Mucosa of descending colon (tissue), 3 donors: ENCODE measurements at places on chromosomes 2 and 18. TPM values are rescaled to one million over a fixed set of nuclear protein-coding genes. Genes with fewer than 3 reads are reported as not detected.

GRCh38 chr18:61939046-61939674, 46.4 kb upstream of the RNF152 start:
- DNase-seq: no peak

GRCh38 chr2:86313341-86313740, 24.1 kb downstream of the REEP1 start:
- no peak for DNase-seq

DNA sequence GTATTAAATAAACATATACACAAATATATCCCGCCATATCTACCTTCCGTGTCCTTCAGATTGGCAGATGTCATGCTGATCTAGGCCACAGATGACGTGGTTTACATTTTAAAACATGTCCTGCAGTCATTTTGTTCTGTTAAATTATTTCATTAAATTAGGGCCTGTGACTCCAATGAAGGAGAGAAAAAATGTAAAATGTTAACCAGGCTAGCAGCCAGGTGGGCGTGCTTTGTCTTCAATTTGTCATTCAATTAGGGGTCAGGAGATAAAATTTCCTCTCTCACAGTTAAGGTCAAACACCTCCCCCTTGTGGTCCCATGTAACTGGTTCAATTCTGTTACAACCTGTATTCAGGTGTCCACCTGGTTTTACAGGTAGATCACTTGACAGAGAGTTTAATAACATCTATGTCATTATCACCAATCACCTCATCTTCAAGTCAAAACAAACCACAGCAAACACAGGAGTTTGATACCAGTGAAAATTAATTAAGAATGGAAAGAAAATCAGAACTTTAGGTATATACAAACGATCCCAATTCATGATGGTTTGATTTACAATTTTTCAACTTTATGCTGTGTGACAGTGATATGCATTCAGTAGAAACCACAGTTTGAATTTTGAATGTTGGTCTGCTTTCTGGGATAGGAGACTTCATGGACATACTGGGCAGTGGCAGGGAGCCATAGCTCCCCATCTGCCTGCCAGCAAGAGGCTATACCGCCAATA, 339.4 kb downstream of the CMPK2 start:
- DNase-seq: peak; percentile 67

- peak; percentile 70 for DNase-seq
These were observed 26.0 kb upstream of the SP3 start for GRCh38 chr2:173990970-173991819.

The UGT1A8 gene
- total RNA-seq: 12.2 TPM

GRCh38 chr2:189427872-189428271, 13.4 kb upstream of the WDR75 start:
- no peak for DNase-seq

DNA sequence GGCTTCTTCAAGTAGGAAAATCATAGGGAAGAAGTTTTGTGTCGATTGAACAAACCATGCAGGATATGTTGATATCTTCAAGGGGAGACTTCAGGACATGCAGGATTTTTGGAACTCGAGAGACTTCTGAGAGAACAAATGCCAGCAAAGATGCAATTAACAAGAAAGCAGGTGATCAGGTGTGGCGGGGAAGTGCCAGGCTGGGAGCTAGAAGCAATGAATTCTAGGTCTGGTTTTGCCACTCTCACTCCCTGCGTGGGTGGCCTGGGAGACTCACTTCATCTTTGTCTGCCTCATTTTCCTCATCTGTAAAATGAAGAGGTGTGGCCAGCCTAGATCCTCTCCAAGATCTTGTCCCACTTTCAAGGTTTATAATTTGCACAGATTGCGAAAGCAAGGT, 3.1 kb downstream of the SERPINB5 start:
- no peak for DNase-seq

The HOXD13 gene
- total RNA-seq: 1.1 TPM

DNA sequence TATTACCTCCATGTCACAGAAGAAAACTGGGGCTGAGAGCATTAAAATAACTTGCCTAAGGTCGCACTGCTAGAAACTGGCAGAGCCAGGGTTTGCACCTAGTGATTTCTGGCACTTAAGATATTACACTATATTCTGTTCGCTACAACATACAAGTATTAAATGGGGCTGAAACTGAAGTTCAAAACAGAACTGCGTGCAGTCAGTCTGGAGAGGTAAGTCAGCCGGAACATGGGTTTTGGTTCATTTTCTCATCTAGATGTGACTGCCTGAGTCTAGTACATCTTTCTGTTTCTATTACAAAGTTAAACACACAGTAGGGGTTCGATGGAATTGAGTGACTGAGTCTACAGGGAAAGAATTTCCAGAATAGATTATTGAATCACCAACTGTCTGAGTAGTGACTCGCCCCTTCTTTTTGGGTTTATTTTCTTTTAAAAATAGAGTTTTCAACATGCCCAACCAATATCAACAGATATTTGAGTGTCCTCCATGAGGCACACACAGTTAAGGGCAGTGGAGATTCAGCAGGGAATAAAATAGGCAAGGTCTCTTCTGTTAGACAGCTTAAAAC, 150.8 kb downstream of the RNF152 start:
- DNase-seq: no peak

- DNase-seq: no peak
These were observed 76.6 kb downstream of the EIPR1 start for GRCh38 chr2:3301001-3301400.

The KCNJ3 gene
- 0.38 TPM for total RNA-seq

DNA sequence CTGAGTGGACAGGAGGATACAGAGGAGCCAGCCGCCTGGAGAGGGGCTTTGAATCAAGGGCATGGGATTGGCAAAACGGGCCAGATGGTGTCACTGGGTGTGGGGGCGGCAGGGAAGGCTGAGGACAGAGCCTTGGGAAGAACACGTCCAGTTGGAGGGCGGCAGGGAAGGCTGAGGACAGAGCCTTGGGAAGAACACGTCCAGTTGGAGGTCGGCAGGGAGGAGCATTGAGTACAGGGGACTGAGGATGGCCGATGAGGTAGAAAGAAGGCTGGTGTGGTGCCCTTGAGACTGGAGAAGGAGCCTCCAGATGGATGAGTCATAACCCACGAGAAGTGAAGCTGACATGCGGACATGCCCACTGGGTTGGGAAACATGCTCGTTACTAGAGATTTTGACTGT, 4.5 kb downstream of the HES6 start:
- no peak for DNase-seq

- no peak for DNase-seq
These were observed 129.5 kb downstream of the RND3 start for GRCh38 chr2:150357770-150358467.

The CARF gene
- 12.3 TPM for total RNA-seq

DNA sequence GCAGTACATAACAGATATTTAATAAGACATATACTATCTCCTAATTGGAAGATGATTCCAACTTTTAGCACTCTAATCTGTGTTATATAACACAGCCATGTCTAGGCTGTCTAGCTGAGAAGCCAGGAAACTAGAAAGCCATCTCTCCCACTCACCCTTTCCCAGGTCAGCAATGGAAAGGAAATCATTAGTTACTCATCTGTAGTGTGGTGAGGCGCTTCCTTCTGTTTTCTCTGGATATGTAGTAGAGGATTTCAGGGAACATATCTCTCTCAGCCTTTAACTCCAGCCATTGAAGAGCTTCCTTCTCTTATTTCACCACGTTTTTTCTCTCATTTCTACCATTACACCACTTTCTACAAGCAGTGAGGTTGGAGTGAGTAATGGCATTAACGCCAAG, 19.4 kb downstream of the RBBP8 start:
- DNase-seq: no peak

DNA sequence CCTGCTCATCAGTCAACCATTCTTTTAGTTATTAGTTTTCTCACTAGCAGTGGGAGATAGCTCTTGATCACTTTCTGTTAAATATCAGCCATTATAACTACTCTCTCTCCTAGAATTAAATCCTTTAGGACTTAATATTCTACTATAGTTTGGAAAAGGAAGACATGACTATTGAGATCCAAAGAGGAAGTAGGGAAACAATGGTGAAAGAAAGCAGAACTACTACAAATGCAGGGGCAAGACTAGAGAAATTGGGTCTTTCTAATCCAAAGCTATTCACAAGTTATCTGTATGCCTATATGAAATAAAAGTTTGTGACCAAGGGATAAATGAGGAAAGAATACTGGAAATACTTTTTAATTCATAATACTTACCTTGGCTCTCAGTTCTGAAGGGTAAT, 65.1 kb downstream of the SRBD1 start:
- DNase-seq: no peak

DNA sequence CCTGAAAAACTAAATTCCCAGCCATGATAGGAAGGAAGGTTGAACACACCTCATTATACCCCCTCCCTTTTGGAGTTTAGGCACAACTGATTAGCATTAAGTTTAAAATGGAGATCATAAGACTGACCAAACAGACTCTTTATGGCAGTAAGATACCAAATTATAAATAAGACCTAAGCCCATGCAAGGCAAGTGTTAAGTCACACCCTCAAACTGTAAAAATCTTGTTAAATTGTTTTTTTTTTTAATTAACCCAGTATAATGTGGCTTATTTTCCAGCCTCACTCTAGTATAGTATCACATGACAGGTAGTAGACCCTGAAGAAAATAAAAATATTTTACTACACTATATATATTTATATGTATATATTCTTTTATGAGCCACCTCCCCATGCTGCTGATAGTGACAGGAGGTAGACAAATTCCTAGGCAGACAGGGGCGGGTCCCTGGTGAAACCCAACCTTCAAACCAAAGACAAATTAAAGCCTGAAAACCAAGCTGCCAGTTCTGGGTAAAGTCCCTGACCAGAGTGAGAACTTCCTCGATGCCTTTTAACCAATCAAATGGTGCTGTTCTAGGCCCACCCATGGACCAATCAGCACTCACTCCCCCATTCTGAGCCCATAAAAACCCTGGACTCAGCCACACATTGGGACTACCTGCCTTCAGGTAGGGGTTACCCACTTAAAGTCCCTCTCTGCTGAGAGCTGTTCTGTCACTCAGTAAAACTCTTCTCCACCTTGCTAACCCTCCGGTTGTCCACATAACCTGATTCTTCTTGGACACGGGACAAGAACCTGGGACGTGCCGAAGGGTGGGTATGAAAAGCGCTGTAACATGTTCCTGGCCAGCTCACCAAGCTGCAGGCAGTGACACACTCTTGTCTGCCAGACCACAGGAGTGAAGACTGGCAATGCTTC, 123.9 kb upstream of the B3GNT2 start:
- no peak for DNase-seq

DNA sequence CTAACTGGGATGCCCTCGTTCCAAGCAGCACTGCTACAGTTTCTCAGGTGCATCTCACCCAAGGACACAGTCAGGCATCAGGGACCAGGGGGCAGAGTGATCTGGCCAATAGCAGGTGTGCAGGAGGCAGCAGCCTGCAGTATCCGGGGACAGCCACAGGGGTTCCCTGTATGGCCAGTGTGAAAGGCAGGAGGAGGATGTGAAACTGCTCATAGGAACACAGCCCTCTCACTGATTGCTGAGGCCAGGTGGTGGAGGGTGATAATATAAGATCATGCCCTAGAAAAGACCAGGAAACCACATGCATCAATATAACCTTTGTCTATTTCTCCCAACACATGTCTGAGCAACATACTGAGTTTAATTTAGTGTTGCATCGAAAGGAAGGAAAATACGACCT, 112.7 kb upstream of the TACR1 start:
- no peak for DNase-seq

DNA sequence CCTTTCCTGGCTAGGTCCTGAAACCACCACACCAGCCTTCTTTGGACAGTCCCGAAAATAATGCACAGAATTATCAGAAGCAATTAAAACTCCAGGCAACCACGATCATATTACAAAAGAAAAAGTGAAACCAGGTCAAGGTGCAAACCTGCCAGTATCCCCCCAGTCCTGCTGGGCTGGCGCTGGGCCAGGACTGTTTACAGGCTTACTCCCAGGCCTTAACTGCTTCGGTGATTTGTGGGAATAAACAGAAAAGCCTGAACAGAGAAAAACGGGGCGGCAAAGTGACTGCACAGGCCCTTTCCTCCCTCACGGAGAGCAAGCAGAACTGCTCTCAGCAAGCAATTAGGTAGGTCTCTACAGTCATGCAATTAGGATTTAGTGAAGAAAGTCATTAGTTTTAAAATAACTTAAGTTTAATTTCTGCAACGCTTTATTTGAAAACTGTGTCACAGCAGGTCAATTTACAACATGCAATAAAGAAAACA, 1.3 kb downstream of the HDAC4 start:
- DNase-seq: peak; percentile 67

DNA sequence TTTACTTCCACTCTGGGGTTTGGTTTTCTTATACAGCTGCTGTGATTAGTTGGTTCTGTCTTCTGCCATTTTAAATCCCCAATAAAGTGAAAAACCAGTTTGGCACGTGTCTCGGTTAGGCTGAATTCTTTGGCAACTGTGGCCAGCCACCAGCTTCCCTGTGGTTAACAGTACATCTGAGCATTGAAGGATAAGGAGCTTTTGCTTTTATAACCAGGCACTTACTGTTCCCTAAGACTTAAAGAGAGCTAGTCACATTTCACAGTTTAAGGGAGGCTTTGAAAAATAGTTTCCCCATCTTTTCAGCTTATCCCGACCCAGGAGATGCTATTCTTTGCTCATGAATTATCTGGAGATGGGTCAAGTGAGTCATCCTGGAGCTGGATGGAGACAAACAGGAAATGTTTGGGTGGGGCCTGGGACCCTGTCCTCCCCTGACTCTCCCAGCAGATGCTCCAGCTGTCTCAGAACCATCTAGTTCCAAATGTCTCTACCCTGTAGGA, 57.3 kb upstream of the EML6 start:
- DNase-seq: no peak

The MSH2 gene
- total RNA-seq: 12.8 TPM

The SPIRE1 gene
- 4.7 TPM for total RNA-seq

The CAPN10 gene
- total RNA-seq: 34.0 TPM

- no peak for DNase-seq
These were observed 9.6 kb upstream of the GIGYF2 start for GRCh38 chr2:232687382-232688160.

The DSG2 gene
- 131 TPM for total RNA-seq

- no peak for DNase-seq
These were observed 269.4 kb upstream of the RAB6C start for GRCh38 chr2:129709956-129710598.

- no peak for DNase-seq
These were observed 42.7 kb upstream of the ALK start for GRCh38 chr2:29963972-29964570.
